ENCODE measurements at places on chromosomes 2 and 18.

DNA sequence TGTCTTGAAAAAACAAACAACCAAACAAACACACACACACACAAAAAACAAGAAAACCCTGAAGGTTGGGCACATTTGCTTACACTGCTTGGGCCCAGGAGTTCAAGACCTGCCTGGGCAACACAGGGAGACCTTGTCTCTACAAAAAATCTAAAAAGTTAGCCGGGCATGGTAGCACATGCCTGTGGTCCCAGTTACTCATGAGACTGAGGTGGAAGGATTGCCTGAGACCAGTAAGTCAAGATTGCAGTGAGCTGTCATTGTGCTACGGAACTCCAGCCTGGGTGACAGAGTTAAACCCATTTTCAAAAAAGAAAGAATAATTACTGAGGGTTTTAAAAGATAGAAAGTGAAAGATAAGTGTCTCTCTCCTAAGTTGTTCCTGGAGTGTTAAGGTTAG is 103.4 kb downstream of the MBD5 start:
- DNase-seq = peak; percentile 82

GRCh38 chr18:12315911-12316310 is 7.9 kb downstream of the TUBB6 start:
- DNase-seq = no peak

DNA sequence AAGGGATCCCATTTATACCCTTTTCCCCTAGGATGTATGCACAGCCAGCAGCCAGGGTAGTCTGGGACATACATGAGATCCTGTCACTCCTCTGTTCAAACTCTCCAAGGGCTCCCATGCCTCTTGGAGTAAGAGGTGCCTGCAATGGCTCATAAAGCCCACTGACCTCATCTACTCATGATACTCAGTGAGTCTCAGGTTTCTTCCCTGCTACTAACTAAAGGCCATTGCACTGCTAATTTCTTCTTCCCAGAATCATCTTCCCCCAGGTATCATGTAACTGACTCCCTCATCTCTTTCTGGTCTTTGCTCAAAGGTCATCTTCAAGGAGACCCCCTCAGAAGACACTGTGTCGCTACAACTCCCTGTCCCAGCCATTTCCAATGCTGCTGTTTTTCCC is 68.2 kb downstream of the CCBE1 start:
- DNase-seq = no peak

GRCh38 chr2:240586919-240587800 is 626 bp downstream of the CAPN10 start:
- peak; percentile 38 for DNase-seq

DNA sequence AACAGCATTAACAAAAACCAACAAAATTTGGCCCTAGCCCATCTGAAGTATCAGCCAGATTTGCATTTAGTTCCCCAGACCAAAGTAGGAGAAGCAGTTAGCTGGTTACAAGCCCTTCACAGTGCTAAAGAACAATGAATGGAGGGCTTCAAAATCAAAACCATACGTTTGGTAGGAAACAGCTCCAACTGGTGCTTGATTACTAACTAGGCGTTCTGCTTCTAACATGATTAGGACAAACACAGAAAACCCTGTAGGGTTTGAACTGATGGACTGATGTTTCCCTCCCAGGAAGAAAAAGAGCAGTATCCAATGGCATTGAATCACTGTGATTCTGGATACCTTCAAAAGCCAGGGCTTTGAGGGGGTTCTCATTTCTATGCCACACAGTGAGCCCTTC is 20.5 kb upstream of the STAT4 start:
- DNase-seq = no peak

DNA sequence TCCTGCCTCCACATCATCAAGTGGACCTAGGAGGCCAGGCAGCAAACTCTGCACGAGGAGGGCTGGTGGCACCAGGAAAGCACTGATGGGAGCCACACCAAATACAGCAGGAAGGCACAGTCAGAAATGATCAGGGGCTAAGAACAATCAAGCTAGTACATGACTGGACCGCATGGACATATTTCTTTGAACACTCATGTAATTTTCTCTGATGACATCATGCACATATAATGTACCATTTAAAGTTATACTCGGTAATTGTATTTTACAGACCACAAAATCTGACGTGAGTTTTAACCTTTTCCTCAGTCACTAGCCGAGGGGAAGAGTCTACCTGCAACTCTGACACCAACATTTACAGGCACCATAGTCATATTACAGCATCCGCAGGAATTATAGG is 76.7 kb downstream of the XDH start:
- peak; percentile 94 for DNase-seq

DNA sequence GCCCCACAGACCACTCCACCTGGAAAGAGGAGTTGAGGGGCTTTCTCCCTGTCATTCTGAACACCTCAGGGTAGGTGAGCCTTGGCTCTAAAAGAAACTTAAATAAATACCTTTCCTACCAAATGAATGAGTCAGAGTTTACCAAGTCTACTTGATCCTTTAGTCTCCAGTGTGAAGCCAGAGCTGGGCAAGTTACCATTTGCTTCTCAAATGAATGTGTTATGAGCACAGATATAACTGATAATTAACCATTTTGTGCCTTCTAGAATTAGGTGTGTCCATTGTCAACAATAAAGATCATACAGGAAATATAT is 347.7 kb downstream of the KIAA1328 start:
- peak; percentile 40 for DNase-seq

Data from mammary epithelial cell (primary cell).